GM23248 (cell line): ENCODE measurements at places on chromosomes 13 and 19. TPM values are rescaled to one million over a fixed set of nuclear protein-coding genes. Genes with fewer than 3 reads are reported as not detected.

GRCh38 chr13:90395348-90395747, 952.1 kb upstream of the MIR17HG start:
- DNase-seq = no peak

GRCh38 chr19:15291548-15292021, 40.8 kb downstream of the BRD4 start:
- DNase-seq = peak; percentile 48

DNA sequence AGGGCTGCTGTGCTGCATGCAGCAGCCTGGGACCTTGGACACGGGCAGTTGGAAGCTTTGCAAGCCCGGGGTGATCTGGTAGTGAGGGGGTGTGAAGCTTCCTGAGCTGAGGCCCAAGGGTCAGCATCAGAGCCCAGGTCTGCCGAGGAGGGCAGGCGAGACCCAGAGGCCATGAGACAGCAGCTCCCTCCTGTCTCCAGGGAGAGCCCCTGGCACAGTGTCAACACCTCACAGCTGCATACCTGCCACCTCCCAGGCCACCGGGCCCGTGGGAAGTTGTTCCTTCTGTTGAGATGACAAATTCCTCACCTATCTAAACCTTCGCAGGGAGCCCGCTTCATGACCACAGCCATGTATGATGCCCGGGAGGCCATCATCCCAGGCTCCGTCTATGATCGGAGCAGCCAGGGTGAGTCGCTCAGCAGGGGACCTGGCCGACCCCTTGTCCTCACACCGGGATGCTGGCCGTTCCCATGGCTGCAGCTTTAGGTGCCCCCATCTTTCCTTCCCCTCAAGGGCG, 32.1 kb downstream of the CERS1 start:
- DNase-seq = no peak

- no peak for DNase-seq
Measured at GRCh38 chr13:32081591-32081990, 50.0 kb downstream of the FRY start.

DNA sequence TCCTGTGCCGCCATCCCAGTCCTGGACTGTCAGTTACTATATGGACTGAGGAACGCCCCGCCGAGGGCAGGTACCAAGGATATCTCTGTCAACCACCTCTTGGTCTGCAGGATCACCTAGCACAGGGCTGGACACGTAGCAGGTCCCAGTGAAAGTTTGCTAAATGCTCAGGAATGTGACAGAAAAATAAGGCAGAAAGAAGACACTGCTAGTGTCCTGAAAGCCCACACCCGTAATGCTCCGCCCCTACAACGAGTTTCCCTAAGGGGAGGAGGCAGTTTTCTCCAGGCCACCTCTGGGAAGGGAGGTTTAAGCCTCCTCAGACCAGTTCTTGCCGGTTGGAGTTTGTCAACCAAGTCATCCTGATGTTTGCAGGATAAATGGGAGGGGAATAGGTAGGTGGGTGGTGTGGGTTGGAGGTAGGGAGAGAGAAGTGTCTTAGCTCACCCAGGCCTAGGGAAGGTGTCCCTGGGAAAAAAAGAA, 1.7 kb upstream of the SERTAD3 start:
- DNase-seq = peak; percentile 67

DNA sequence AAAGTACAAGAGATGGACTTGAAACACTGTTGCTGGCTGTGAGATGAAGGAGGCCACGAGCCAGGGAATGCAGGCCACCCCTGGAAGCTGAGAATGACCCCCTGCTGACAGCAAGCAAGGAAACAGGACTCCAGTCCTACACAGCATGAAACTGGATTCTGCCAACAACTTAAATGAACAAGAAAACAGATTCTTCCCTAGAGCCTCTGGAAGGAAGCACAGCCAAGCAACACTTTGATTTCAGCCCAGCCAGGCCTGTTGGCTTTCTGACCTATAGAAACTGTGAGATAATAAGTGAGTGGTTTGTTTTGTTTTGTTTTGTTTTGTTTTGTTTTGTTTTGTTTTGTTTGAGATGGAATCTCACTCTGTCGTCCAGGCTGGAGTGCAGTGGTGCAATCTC, 105.3 kb upstream of the CACNA1A start:
- DNase-seq = no peak

GRCh38 chr19:13092606-13093235, 9.9 kb downstream of the LYL1 start:
- DNase-seq = peak; percentile 47

GRCh38 chr13:35531526-35531925, 55.0 kb upstream of the MAB21L1 start:
- DNase-seq = no peak

GRCh38 chr13:49627831-49628652, at the start of gene ARL11:
ARL11 (plus strand) TSS chr13:49628507; CDS start chr13:49630448, 1,941 bp downstream.
- DNase-seq = no peak

GRCh38 chr19:38944981-38945506, 14.3 kb downstream of the MRPS12 start:
- DNase-seq = peak; percentile 31

DNA sequence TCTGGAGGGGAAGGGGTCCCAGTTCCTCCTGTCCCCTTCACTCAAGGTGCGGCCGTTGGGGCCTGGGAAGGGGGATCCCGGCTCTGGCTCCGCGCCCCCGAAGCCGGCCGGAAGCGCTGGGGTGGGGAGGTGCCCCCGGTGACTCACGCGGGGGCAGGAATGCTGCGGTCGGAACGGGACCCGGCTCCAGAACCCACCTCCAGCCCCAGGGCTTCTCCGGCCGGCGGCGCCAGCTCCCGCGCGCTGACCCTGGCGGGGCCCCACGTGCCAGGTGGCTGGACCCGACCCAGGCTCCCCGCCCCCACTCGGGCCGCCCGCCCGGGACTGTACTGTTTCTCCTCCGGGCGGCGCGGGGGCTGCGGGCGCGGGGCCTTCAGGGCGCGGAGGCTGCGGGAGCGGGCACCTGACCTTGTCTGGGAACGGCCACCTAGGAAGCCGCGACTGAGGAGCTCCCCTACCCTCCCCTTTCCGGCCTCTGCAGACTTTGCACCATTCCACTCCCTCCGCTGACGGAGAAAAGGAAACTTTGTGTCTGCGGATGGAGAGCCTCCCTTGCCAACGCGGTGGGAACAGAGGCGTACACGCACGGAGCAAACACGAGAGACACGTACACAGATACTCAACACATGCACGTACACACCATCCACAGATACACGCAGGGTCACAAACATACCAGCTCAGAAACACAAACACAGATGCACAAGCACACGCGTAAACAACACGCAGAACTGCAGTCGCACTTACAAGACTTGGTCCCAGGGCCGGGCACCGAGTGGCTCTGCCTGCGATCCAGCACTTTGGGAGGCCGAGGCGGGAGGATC, 7.2 kb downstream of the AXL start:
- DNase-seq = peak; percentile 96

DNA sequence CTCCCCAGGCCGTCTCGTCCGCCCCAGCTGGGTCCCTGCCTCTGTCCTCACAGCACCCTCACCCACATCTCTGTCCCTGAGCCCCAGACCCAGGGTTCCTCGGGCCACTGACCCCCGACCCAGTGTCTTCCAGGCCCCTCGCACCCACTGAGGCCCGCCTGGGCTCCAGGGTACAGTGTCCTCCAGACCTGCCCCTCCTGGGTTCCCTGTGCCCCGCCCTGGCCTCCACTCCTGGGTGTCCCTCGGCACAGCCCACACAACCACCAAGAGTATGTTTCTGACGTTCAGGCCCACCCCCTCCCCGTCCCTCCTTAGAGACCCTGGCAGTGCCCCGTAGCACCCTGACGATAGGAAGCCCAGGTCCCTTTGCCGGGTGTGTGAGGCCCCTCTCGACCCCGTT, 22.6 kb upstream of the NCCRP1 start:
- no peak for DNase-seq

DNA sequence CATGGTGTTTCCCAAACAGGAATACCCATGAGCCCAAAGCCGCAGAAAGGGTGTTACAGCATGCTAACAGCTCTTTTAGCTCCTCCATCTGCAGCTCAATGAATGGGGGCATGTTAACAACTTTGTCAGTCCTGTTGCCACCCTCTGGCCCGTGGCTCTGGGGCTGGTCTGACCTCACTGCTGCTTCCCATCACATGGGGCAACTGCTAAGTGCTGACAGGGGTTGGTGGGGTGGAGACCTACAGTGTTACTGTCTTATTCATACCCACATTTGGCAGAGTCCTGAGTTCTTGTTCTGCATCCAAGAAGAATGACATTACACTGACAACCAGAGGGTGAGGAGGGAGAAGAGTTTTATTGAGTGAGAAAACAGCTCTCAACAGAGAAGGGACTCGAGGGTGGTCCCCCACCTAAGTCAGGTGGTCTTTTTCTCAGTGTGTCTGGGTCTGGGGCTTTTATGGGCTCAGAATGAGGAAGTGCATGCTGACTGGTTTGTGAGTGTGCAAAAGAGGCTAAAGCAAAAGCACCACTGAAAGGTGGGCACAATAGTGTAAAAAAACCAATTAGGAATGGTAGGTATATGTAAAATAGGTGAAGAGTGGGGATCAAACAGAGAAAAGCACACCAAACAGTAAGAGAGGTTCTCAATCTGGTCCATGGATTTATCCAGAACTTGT, 1952.0 kb upstream of the PCDH20 start:
- DNase-seq = no peak

- DNase-seq = peak; percentile 11
Measured at GRCh38 chr19:37362733-37363132, 8.2 kb upstream of the ZNF527 start.

GRCh38 chr19:5804516-5805461, at the start of gene NRTN:
NRTN (plus strand) TSS chr19:5805067; CDS start chr19:5824166, 19,099 bp downstream.
- DNase-seq = no peak

DNA sequence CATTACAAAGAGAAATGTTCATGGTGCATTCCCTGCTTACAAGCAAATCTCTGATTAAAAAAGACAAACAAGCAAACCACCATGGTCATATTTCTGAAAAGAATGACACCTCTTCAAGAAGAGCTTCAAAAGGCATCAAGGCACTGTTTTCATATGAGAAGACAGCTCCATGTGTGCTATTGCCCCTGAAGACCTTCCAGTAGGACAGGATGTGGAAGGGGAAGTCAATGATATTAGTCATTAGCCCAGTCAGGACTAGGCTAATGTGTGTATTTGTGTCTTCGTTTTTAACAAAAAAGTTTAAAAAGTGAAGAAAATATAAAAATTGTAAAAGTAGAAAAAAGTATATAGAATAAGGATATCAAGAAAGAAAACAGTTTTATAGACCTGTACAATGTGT, 534.7 kb upstream of the ARGLU1 start:
- no peak for DNase-seq

DNA sequence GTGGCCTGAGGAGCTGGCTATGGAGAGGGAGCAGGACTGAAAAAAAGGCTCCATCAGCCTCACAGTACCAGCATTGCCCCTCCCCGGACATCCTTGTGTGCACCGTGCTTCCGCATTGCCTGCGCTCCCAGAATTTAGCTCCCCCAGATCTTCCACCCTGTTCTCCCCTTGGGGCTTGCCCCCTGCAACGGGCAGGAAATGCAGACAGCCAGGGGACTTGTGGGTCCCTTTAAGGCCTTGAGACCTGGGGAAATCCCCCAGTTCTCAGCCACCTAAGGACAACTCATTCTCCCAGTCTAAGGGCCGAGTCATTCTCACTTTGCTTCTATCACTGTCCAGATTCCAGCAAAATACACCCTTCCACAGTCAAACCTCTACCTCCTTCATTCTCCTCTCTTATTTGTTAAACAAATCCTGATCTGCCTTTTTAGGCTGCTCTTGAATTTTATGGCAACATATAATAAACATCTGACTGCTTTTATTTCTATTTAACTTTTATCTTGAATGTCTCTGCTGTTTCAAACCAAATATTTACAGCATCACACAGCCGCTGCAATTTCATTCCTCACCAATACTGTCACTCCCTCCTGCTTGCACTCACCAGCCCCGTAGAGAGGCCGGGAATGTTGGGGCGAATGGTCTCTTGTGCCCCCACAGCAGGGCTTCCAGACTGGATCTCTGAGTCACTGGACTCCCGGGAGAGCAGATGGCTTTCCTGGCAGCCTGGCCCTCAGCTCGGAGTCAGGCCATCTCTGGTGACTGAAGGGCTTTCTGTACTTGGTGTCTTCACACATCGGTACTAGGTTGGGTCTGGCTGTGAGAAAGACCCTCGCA, 221.9 kb downstream of the TSHZ3 start:
- peak; percentile 98 for DNase-seq

GRCh38 chr13:20239748-20240147, 7.6 kb upstream of the GJB6 start:
- DNase-seq = no peak

DNA sequence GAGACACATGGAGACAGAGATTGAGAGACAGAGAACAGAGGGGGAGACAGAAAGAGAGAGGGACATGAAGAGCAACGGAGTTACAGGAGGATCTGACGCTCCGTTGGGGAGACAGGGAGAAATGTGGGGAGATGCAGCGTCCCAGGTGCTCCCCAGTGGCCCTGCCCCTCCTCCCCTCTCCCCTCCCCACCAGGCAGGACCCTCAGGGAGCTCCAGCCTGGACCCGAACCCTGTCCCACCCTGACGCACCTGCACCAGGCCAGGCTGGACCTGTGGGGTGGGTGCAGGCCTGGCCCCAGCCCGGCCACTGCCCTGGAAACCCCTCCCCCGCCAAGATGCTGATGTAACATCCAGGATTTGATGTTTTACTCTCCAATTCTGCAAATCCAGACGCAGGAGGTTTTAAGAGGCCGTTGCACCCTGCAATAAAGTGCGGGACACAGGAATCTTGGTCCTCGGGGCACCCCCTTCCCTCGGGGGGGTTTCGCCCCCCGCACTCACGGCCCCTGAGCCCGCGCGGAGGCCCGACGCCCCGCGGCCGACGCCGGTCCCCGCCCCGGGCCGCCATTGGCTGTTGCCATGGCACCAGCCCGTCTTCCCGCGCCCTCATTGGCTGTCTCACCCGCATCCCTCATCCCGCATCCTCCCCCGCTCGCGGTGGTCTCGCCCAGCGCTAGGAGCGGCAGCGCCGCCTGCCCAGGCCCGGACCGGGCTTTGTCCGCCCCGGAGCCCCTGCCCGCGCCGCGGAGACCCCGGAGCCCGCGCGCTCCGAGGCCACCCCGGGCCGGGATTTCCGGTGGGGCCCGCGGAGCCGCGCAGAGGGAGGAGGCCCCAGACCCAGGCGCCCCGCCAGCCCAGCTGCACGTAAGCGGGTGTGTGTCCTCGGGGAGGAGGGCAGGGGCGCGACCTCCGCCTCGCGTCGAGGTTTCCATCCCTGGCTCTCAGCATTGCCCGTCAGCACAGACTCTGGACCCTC, at the start of gene APC2:
Gene APC2 (plus strand): TSS at position 655 of the 976 bp plus-strand sequence. CDS start 2,881 bp downstream, outside the sequence.
- peak; percentile 69 for DNase-seq

DNA sequence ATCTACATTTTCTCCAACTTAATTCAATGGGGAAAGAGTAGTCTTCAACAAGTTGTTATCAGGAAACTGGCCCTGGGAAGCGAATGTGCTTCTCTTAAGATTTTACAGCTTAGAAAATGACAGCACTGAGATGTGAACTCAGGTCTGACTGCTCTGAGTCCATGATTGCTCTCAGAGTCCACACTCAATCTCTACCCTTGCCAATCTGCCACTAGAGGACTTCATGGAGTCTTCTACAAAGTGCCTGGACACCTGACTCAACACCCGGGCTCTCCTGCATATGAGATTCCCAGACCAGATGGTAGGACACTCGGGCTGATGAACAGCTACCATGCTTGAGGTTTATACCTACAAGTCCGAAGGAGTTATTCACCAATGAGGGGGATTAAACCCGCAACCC, 74.8 kb downstream of the ABCC4 start:
- DNase-seq = no peak

The IL17D gene
- total RNA-seq = 0.54 TPM in 1 of 2 replicates, not detected in the other

The ZSCAN4 gene
- total RNA-seq = not detected in 2 replicates

The CAPN12 gene
- 0.11 and 0.89 TPM in 2 replicates for total RNA-seq

The RUBCNL gene
- total RNA-seq = 2.1 and 2.7 TPM in 2 replicates

The C13orf46 gene
- total RNA-seq = 6.6 TPM in 1 of 2 replicates, not detected in the other

The SLC1A6 gene
- not detected in 2 replicates for total RNA-seq
